ENCODE measurements at places on chromosomes 2 and 18.

DNA sequence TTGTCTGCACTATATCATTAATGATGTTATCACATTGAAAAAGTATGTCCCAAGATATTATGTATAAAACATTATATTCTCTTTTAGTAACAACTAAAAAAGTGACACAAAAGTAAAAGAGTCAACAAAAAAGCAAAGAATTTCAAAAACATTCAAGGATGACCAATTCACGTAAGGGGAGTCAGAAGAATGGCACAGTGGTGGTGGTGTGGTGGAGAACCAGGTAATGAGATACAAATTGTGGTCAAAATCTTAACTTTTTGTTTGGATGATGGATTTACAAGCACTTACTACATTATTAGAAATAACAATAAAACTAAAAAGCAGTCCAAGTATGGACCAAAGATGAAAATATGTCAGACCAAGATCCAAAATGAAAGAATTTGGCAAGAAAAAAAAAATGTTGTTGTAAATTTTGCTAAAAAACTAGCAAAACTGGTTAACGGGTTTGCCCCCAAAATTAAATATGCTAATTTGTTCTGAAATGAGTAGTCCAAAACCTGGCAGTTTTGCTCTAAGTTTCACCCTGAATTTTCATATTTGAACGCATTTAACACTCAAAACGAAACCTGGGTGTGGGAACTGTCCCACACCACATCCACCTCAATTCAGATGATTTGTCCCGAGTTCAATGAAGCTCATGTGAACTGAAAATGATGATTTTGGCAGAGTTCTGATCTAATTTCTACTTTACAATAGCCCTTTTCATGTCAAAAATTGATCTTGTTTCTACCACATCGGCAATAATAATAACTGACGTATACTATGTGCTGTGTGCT lies 135.8 kb downstream of the IKZF2 start:
- no peak for DNase-seq

- no peak for DNase-seq
These were observed 2.3 kb downstream of the ARL4C start for GRCh38 chr2:234494361-234495250.

GRCh38 chr18:80172056-80172455 lies 63.0 kb downstream of the ADNP2 start:
- DNase-seq: no peak

GRCh38 chr18:35245719-35246317 lies 5.0 kb downstream of the ZNF397 start:
- no peak for DNase-seq

- DNase-seq: no peak
These were observed 18.5 kb upstream of the IL36G start for GRCh38 chr2:112959109-112959812.

- DNase-seq: no peak
These were observed 246.3 kb upstream of the LRRTM4 start for GRCh38 chr2:77768508-77768907.

- no peak for DNase-seq
These were observed 17.0 kb downstream of the CDC42EP3 start for GRCh38 chr2:37654419-37654818.

GRCh38 chr2:117858336-117858735 lies 43.8 kb downstream of the DDX18 start:
- DNase-seq: no peak

- no peak for DNase-seq
These were observed 8.9 kb downstream of the MAPRE2 start for GRCh38 chr18:35050028-35050546.

DNA sequence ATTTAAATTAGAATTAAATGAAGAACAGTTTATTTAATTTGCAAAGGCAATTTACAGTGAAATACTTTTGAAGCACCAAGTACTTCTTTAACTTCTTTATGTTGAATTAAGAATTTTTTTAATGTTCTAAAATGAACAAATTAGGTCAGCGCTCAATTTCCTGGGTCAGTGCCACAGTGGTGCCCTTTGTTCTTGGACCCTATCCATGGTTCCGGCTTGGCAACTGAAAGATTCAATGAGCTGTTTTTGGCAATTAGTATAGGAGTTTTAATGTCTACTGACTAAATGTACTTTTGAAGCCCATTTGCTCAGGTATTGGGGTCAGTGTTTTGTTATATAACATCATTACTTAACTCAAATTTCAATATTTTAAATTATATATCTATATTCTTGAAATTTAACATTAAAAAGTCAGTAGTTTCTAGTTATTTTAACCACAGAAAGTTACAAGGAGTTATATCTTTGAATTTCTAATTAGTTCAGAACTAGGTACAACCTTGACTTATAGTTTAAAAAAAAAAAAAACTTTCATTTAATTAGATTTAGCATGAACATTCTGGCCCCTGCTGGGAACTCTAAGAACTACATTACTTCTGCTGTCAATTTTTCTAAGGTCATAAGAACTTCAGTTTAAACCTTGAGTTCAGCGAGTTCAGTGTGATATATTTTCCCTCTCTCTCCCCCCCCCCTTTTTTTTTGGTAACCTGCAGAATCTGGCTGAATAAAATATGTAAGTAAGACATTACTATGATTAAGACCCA lies 7.6 kb upstream of the MSTN start:
- DNase-seq: peak; percentile 75

DNA sequence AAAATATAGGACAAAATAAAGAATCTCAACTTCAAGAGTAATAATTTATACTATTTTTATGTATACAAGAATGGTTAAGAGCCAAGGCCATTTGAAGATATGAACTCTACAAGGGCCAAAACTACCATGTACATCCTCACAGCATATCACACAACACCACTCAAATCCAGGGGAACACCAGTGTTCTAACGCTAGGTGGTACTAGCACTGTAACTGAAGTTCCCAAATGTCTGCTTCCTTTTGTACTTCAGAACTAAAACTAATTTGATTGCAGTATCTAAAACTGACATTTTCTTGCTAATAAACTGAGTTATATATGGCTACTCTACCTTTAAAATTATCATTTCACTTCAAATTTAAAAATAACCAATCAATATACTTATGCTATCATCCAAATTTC lies 47.0 kb downstream of the REV1 start:
- no peak for DNase-seq

GRCh38 chr2:227308784-227309183 lies 16.3 kb upstream of the MFF start:
- no peak for DNase-seq

All from NCI-H526 treated with DMSO at 0.1 percent for 48 hours (cell line).